ENCODE measurements at places on chromosomes 6 and 20. TPM values are rescaled to one million over a fixed set of nuclear protein-coding genes. Genes with fewer than 3 reads are reported as not detected.

Gene SCGN
- 1.1 TPM for total RNA-seq

Gene MUCL3
- not detected for total RNA-seq

Gene XKR7
- not detected for total RNA-seq

Gene CGA
- total RNA-seq: not detected

Gene RAMACL
- 3.2 TPM for total RNA-seq

Gene ARMH2
- not detected for total RNA-seq
